ENCODE measurements at places on chromosomes 12 and 14.
A peak's percentile ranks its signal among the peaks of the same experiment; 100 is the strongest.

- no peak for DNase-seq
Observed at GRCh38 chr12:58363971-58364370, 422.6 kb downstream of the ATP23 start.

GRCh38 chr12:102009796-102010195, 52.0 kb downstream of the WASHC3 start:
- no peak for DNase-seq

DNA sequence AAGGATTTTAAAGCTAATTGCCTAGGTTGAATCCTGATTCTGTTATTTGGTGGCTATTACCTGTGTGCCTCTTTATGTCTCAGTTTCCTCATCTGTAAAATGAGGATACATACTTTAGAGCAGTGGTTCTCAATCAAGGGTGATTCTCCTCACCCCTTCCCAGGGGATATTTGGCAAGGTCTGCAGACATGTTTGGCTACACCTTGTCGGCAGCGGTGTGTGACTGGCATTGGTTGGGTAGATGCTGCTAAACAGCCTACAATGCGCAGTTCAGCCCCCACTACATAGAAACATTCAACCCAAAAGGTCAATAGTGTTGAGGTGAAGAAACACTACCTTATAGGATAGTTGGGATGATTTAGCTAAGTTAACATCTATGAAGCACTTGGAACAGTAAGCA, 23.4 kb downstream of the LDHB start:
- DNase-seq = no peak

DNA sequence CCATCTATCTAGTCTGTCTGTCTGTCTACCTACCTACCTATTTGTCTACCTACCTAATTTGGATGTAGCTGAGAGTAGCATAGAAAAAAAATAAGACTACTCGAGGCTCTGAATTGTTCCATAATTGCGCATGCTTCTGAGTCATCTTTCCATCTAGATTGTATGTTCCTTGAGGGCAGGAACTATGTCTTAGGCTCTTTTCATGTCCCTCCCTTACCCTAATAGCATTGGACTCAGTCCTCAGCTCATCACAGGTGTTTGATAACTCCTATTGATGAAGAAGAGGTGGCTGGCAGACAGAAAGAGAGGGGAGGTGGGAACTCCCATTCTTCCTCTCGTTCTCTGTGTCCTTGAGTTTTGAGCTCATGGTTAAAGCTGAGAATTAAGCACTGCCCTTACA, 263.7 kb downstream of the TTC6 start:
- no peak for DNase-seq

DNA sequence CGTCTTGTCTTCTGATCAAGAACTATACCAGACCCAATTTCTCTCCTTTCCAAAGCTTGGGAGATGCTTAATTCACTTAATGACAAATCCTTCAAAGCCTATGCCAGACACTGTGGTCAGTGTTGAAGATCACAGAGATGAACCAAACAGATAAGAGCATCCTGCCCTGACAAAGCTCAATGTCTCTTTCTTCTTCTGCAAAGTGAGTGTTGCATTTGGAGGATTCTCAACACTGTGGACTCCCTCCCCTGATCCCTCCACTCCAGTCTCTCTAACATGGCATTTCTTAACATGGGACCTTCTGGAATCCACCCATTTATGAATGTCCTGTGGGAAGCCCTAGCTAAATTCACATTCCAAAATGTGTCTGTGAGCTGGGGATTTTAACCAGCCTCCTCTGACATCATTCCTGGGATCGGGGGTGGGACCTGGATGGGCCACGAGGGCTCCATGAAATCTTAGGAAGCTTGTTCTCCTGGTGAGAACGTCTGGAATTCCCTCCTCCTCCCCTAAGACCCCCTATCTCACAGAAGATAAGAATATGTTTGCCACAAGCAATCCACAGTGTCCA, 20.3 kb downstream of the SYNE3 start:
- no peak for DNase-seq

GRCh38 chr12:12975322-12976077, 23.5 kb upstream of the GPRC5D start:
- no peak for DNase-seq

DNA sequence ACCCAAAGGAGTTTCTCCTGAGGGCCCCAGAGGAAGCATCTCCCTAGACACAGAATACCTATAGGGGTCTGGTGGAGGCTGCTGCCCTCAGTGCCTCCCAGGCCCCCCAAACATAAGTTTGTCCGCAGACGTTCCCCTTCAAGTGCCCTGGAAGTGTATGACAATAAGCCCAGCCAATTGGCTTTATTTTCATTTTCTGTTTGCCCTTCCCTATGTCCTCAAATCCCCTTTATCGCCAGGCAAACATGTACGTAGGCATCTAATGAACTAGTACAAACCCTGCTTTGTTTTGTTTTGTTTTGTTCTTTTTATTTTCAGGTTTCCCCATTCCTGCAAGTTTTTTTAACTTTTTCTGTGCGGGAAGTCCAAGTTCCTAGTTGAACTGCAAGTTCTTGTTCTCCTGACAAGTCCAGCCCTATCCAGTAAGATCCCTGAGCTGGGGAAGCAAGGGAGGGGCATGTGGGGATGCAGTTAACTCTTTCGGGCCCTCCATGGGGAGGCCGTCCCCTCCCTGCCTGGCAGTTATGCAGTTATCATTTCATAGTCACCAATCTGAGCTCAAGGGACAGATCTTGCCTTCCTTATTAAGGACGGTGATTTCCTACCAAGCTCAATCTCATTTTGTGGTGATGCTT, 141.9 kb downstream of the KCNA5 start:
- DNase-seq = no peak

- no peak for DNase-seq
Observed at GRCh38 chr14:100861188-100861936, 35.4 kb downstream of the MEG3 start.

GRCh38 chr12:11689591-11690186, 40.2 kb downstream of the ETV6 start:
- no peak for DNase-seq

DNA sequence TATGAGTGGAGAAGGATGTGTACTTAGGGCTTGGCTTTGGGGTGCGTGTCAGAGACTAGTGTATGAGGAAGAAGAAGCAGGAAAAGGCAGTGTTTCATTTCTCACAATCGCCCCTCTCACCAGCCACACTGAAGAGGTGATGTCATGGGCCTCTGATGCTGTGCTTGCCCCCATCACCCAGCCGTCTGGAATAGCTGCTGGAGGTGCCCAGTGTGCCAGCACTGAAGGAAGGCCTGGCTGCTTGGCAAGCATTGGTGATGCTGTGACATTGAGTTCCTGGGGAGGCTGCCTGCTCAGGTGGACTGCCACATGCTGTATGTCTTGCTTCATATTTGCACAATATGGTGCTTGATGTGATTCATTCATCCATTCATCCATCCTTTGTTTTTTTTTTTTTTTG, 56.2 kb downstream of the CRADD start:
- no peak for DNase-seq

- DNase-seq = no peak
Observed at GRCh38 chr14:31283578-31284252, 76.1 kb upstream of the HECTD1 start.

DNA sequence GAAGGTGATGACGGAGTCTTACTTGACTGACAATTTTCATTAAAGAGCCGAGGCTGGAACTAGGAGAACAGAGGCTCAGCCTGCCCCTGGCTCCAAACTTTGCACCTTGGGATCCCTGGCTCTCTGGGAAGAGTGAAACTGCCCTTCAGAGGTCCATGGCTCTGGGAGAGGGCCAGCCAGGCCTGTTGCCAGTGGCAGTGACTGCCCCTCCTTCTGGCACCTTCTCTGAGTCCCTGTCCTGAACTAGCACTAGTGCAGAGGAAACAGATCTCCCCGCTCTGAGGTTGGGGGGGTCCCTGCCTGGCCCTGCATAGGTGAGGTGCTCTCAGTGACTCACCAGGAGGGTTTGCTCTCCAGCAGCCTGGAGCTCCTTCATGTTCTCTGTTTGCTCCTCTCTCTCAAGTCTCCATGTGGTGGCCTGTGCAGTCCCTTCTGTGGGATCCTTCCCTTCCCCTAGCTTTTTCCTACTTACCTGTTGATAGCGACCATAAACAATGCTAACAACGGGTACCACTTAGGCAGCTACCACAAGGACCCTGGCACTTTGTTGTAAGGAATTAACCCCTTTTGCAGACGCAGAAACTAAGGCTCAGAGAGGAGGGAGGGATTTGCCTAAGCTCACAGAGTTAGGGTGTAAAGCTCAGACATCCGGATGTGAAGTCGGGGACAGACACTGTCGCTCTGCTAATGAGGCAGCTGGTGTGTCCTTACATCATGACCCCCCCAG, 22.4 kb downstream of the FAM222A start:
- no peak for DNase-seq

- no peak for DNase-seq
Observed at GRCh38 chr12:93348575-93349435, 28.9 kb upstream of the NUDT4 start.

GRCh38 chr12:30484658-30485057, 211.0 kb downstream of the IPO8 start:
- no peak for DNase-seq

DNA sequence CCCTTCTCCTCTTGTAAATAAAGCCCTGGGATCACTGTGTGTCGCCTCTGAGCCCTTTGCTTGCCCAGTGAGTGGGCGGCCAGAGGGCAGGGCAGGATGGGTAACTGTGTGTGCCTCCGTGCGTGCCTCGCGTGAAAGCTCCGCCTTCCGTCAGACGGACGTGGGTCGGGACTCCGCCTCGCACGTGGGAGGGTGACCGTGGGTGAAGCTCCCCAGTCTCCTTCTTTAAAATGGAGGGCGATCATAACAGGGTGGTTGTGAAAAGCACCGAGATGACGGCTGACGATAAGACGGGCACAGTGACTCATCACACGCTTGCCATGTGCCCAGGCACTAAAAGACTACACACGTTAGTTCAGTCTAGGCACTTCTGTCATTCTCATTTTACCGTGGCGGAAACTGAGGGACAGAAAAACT, 9.2 kb downstream of the PHB2 start:
- DNase-seq = peak; percentile 93

GRCh38 chr12:118429688-118430383, 53.5 kb downstream of the SUDS3 start:
- DNase-seq = no peak

DNA sequence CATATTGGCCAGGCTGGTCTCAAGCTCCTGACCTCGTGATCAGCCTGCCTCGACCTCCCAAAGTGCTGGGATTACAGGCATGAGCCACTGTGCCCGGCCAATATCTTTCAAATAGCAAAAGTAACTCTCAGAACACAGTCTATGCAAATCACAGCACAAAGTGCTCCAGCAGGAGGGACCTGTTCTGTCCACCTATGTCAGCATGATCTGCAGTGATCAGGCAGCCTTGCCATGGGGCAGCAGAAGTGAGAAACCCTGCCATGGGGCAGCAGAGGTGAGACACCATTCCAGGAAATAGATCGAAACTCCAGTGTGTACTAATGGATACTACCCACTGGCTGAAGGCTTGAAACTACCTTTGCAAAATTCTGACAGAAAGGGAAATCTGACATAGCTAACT, 78.5 kb upstream of the EIF5 start:
- no peak for DNase-seq

DNA sequence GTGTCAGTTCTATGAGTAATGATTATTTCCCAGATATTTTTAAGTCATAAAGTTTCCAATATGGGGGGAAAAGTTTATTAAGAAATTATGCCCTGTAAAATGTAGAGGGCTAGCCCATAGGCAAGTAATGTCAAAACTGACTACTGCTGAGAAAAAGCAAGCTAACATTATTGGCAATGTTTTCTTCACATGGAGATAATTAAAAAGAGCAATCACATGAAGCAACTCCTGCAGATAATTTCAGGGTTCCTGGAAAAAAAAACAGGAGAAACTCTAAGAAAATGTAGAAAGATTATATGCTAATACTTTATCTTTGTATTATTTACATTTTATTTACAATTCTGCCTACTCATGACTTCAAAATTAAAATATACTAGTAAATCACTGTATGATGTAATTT, 39.8 kb downstream of the PPP1R12A start:
- DNase-seq = no peak

DNA sequence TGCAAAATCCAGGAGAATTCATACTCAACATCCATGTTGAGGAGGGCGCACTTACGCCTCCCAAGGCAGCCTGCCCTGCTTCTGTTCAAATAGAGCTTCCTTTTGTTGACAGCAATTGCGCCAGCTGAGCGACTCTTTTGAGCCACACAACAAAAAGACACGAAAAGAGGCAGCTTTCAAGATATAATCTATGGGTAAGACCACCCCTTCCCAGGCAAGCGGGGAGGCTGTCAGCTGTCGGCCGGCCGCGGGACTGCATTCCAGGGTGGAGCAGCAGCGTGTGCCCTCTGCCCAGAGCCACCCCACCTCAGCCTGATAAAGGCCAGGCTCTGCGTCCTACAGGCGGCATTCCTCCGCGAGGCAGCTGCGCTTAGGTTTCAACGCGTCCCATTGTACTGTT, 15.8 kb upstream of the STAB2 start:
- DNase-seq = no peak

DNA sequence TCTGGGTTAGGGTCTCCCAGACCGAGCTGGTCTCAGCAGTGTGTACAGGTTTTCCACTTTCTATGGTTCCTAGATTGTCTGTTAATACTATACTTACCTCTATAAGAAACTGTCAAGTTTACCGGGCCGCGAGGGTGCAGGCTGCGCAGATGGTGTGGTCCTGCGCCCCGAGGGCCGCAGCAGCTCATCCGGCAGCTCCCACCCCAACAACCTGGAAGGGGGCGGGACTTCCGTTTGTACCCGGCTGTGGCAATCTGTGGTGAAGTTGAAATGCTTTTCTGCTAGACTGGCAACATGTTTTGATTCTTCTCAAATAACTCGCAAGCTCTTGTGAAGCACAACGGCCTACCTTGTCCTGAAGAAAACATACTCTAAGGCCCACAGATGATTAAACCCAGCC, at the start of gene CLEC9A:
TSS of gene CLEC9A (plus strand) at position 237 of the 400 bp plus-strand sequence. CDS start 22,006 bp downstream, outside the sequence.
- no peak for DNase-seq

- no peak for DNase-seq
Observed at GRCh38 chr12:66552716-66553115, 126.2 kb downstream of the GRIP1 start.

DNA sequence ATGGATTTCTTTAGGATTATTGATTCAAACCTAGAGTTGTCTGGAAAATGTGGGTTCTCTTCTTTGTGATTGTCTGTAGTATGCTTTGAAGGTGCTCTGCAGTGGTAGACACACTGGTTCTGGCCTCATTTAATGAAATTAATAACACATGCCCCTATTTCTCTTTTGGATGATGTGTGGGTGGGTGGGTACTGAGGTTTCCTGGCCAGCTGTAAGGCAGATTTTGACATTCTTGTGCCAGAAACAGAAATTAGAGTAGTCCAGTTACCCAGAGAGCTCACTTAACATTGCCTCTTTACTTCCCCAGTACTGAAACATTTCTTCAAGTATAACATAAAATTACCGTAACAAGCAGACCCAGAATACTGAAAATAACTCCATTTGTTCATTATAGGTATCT, 14.4 kb downstream of the TSFM start:
- no peak for DNase-seq

DNA sequence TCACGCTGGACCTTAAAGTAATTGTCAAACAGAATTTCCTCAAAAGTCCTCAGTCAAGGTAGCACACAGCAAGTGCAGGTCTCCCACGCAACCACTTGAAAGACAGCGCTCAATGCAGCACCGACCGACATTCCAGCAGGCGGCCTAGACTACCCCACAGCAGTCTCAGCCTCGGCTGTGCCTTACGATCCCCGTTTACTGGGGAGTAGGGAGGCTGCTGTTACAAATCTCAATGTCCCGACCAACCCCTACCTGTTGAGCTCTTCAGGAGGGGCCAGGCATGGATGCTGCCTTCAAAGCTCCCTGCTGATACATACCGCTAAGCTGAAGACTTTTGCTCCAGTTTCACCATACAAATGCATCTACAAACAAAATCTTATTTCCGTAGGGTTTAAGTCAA, 21.8 kb downstream of the VPS37B start:
- peak; percentile 48 for DNase-seq

GRCh38 chr14:38410442-38410841, 154.5 kb upstream of the CLEC14A start:
- DNase-seq = no peak
